ENCODE measurements at places on chromosomes 13 and 19. TPM values are rescaled to one million over a fixed set of nuclear protein-coding genes. Genes with fewer than 3 reads are reported as not detected.

The ZNF221 gene
- total RNA-seq: 6.0 TPM

The TEKTIP1 gene
- total RNA-seq: 0.73 TPM

The ACTL9 gene
- total RNA-seq: not detected

The ZNF69 gene
- 1.2 TPM for total RNA-seq

The CC2D1A gene
- total RNA-seq: 29.8 TPM

The CCL25 gene
- not detected for total RNA-seq

The B3GNT3 gene
- total RNA-seq: not detected

The CCDC9 gene
- total RNA-seq: 26.9 TPM

The ICAM4 gene
- total RNA-seq: 0.49 TPM

The ZNF844 gene
- 3.8 TPM for total RNA-seq

The CERS1 gene
- 4.0 TPM for total RNA-seq

The IL11 gene
- total RNA-seq: not detected

The MPHOSPH8 gene
- 31.5 TPM for total RNA-seq

The IGFL1 gene
- total RNA-seq: not detected

The KLK2 gene
- not detected for total RNA-seq

The NCCRP1 gene
- total RNA-seq: not detected

The ZNF784 gene
- total RNA-seq: 7.1 TPM

The MIA gene
- not detected for total RNA-seq

The CACNG8 gene
- 3.0 TPM for total RNA-seq

The LCP1 gene
- 0.38 TPM for total RNA-seq

The CGB8 gene
- total RNA-seq: not detected

The C1QTNF9 gene
- not detected for total RNA-seq

The KIR2DL4 gene
- total RNA-seq: not detected

The ZNF526 gene
- total RNA-seq: 13.3 TPM

The SOX1 gene
- total RNA-seq: not detected

The ZNF296 gene
- total RNA-seq: 1.8 TPM

The FGF9 gene
- not detected for total RNA-seq
